Activated CD4-positive, alpha-beta T cell treated with anti-CD3 and anti-CD28 coated beads, Interleukin-2, amount 50 U/mL, for 16 hours (primary cell): ENCODE measurements at places on chromosomes 3 and 15.

GRCh38 chr3:59699648-59700320 lies 650.0 kb upstream of the CFAP20DC start:
- DNase-seq: no peak

DNA sequence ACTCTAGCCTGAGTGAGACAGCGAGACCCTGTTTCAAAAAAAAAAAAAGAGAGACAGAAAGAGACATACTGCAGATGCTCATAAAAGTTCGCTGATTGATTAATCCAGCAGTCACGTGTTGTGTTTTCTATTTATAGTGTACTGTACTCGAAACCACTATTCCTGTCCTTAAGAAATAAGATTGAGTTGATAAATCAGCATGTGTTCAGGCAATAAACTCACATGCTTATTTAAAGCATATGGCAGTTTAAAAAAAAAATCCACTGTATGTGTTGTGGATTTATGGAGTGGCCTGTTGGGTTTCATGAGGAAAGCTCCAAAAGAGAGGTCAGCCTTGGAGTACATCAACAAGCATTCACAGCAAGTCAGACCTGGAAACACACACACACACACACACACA lies 17.7 kb downstream of the RPL22L1 start:
- DNase-seq: no peak

- no peak for DNase-seq
Observed at GRCh38 chr3:112407888-112408702, 75.1 kb downstream of the CD200 start.

DNA sequence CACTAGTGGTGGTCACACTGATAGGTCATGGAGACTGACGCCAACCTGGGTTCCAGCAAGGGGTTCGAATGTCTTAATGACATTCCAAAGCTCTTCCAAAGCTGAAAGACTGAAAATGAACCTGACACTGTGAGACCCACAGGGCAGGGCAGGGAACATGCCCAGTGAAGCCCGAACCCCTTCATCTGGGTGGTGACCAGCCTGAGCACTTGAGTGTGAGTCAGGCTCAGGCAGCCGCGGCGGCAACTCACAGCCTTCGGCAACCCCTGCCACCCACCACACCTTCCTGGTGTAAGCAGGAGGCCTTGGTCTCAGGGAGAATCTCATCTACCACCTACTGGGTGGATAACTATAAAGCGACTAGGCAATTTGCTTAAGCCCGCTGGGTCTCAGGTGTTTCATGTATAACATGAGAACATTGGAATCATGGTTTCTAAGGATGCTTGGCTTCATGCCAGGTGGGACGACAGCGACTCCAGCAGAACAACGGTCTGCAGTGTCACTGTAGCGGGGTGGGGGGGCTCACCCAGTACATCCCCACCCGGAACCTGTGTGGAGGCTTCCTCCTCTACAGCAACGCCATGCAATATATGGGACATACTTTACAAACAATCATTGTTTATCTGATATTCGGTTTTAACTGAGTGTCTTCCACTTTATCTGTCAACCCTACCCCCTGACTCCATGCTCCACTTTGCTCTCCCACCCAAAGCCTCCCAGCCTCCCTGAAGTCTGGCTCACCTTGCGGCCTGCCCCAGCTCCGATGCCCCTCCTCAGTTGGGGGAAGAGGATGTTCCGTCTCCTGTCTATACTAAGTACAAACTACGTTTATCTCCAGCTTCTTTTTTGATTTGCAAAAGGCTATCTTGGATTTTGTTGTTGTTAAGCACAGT lies 125.0 kb upstream of the MEF2A start:
- no peak for DNase-seq

- DNase-seq: no peak
Observed at GRCh38 chr3:107976202-107976800, 114.5 kb downstream of the CD47 start.

- DNase-seq: no peak
Observed at GRCh38 chr3:193716150-193716549, 123.1 kb downstream of the OPA1 start.

- no peak for DNase-seq
Observed at GRCh38 chr3:102141096-102141927, 292.0 kb downstream of the NFKBIZ start.

DNA sequence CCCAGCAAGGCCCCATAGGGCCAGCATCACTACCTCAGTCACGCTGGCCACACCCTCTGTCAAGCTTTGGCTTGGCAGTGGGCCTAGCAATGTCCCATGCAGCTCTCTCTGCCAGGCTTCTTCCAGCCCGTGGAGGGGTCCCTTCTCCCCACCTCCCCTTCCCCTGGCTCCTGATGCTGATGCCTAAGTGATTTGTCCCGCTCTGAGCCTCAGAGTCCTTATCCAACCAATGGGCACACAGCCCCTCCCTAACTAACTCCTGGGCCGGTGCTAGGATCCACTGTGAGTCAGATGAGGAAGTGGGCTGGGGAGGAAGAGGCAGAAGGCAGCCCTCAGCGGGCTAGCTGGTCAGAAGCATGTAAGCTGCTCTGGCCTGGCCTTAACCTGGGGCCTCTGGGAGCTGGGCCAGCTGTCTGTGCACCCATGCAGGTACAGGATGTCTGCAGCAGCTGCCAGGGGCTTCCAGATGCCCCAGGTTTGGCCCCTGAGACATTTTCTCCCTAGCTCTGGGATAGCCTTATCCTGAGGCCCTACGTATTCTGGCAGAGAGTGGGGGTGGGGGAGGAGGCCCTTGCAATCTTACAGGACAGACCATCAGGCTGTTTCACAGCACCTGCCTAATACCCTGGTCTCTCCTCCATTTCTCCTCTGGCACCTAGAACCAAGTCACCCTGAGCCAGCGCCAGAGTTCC lies 740 bp upstream of the ZBTB47 start:
- no peak for DNase-seq

- DNase-seq: no peak
Observed at GRCh38 chr3:5231074-5231473, 43.6 kb downstream of the EDEM1 start.

DNA sequence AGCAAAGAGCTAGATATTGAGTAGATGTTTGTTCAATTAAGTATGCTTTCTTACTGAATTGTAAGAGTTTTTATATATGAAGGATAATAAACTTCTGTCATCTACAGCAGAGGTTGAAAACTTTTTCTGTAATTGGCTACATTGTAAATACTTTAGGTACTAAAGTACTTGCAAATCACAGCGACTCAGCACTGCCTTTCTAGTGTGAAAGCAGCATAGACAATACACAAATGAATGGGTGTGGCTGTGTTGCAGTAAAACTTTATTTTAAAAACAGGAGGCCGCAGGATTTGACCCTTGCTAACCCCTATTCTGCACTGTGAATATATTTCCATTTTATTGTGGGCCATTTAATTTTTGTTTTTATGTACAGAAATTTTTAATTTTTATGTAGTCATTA lies 104.3 kb upstream of the TMC3 start:
- no peak for DNase-seq

GRCh38 chr3:154818676-154819255 lies 261.4 kb upstream of the MME start:
- DNase-seq: no peak
